ENCODE measurements at places on chromosomes 12 and 14. TPM values are rescaled to one million over a fixed set of nuclear protein-coding genes. Genes with fewer than 3 reads are reported as not detected.
A peak's percentile ranks its signal among the peaks of the same experiment; 100 is the strongest.

ADGRD1 gene
- total RNA-seq, result 86.1 TPM

GRCh38 chr12:98646294-98647090 lies 1.4 kb downstream of the APAF1 start:
- DNase-seq, result no peak

DNA sequence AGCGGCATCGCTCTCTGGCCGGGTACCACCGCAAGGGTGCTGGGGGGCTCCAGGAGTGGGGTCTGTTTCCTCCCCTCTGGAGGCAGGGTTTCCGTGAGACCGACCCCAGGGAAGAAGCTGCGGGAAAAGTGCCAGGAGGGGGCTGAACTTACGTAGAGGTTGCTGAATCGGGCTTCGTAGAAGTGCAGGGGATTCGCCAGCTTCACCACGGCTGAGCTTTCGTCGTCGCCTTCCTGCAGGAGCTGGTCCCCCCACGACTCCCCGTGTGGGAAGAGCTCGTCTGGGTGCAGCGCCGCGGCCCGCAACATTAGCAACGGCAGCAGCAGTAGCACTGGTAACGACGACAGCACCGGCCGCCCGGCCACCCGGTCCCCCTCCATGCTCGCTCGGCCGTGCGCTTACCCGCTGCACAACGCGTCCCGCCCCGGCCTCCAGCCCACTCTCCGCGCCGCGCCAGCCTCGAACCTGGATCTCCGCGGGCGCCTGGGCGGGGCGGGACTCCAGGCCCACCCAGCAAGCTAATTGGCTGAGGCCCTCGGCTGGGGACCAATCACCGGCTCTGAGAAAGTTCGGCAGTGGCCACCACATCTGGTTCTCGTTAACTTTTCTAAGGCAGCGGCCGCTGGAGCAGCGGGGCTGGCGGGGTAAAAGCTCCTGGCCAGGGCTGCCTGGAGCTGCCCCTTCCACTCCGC lies at the start of gene NID2:
NID2 (minus strand) TSS at position 445 of the 692 bp plus-strand sequence; CDS start at position 380, 65 bp downstream.
- DNase-seq, result peak; percentile 93

DNA sequence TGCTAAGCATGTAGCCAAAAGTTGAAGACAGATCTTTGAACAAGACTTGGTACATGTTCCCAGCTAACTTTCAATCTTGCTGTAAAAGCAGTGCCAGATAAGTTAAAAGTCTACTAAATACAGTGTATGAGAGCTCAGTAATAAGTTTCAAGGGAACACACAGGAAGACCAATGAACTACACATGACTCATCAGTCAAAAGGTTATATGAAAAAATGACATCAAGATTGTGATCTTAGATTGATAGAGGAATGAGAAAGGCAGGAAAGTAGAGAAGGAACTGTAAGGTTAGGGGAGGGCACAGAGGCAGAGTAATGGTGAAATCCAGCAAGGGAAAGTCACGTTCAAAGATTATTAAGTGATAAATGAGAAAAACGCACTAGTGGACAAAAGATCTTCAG lies 249.9 kb upstream of the FLRT2 start:
- no peak for DNase-seq

DNA sequence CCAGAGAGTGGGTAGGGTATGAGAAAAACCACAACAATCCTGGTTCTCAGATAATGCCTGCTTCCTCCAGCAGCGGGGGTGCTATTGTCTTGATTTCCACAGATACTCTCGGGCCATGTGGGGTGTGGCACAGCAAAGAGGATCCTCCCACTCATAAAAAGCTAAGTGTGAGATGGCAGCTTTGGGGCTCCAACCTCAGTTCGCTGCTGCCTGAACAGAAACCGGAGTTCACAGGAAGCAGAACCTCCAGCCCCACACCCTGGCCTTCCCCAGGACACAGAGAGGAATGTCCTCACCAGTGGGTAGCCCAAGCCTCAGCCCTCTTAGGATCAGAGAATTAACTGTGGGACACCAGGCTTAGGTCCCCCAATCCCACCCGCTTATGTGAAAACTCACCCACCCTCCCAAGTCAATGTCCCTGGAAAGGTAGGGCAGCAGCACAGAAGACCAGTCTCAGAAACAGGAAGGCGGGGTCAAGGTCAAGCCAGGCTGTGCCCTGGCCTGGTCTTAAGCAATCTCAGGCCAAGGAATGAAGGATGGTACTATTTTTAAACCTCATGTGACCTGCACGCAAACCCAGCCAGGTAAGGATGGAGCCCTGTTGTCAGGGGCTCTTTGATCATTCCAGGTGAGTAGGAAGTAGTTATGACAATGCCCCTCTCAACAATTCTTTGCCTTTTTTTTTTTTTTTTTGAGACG lies 9.0 kb downstream of the KCTD10 start:
- DNase-seq, result no peak

All from Right ventricle myocardium superior (tissue), 1 donor.